ENCODE measurements at places on chromosomes 6 and 20.

DNA sequence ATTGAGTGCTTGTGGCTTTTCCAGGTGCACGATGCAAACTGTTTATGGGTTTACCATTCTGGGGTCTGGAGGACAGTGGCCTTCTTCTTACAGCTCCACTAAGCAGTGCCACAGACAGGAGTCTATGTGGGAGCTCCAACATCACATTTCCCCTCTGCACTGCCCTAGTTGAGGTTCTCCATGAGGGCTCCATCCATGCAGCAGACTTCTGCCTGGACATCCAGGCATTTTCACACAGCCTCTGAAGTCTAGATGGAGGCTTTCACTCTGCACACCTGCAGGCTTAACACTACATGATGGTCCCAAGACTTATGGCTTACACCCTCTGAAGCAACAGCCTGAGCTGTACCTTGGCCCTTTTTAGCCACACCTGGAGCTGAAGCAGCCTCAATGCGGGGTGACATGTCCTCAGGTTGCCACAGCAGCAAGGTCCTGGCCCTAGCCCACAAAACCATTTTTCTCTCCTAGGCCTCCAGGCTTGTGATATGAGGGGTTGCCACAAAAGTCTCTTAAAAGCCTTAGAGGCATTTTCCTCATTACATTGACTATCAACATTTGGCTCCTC lies 552.2 kb downstream of the TFAP2A start:
- DNase-seq = peak; percentile 5

DNA sequence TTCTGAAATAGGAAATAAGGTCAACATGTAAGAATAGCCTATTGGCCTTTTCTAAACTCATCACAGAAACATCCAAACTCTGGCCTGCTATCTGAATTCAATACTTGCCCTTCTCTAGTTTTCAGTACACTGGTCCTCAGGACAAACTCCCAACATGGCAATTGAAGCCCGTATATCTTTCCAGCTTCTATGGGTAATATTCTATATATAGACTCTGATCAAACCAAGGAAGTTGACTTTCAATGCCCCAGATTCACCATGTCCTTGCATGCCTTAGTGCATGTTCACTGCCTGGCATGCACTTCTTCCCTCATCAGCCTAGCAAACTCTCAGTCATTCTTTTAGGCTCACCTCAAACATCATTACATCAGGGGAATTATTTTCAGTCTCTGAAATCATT lies 73.2 kb downstream of the RSPO3 start:
- DNase-seq = no peak

DNA sequence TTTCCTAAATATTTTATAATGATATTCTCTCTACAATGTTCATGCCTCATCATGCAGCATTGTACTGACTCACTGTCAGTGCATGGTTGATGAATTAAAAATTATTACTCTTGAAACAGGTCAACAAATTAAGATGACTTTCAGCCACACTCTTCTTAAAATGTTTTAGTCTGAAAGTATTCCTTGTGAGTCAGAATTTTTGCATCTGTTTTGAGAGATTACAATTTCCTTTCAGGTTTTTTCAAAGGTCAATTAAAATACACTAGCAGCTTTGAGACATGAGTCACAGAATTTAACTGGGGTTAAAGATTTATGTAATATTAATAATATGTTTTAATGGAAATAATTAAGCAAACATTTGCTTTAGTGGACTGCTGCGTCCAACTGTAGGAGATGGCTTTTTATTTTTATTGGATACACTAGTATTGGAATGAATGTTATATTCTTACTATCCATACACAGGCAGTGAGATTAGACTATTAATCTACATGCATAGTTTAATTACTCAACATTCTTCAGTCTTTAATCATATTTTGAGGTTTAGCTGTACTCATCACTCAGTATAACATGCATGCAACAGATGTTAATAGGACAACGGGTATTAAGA lies 9.7 kb downstream of the COL12A1 start:
- DNase-seq = no peak

DNA sequence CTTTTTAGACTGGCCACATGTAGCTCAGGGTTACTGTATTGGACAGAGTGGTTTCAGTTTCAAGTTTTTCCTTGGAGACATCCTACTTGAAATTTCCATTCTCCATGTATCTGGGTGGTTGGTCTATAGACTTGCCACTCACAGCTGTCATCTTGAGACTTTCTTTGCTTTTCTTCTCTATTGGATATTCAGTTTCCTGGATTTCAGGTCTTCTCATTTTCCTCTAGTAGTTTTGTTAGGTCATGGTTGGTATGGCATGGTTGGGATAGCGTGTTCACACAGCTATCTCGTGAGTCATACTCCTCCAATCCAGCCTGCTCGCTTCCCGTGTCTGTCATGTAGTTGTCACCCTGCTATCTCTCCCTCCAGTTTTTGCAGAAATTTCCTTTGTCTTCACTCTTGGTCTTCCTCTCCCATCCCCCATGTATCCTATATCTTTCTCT lies 48.3 kb downstream of the PTPN1 start:
- DNase-seq = peak; percentile 96

DNA sequence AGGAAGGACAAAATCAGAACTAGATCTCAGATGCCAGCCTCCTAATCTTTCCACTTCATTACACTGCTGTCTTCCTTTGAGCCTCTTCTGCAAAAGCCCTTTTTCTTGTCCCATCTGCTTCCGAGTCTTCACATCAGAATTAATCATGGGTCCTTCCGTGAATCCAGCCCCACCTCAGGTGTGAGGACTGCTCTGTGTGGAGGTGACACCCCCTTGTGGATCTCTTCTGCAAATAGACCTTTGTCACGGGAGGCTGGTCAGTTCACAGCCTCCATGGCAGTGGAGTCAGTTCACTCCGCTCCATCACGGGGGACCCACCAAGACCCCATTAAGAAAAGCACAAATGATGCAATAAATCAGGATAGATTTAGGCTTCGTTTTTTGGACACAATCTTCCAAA lies 171.1 kb downstream of the ADAT2 start:
- no peak for DNase-seq

DNA sequence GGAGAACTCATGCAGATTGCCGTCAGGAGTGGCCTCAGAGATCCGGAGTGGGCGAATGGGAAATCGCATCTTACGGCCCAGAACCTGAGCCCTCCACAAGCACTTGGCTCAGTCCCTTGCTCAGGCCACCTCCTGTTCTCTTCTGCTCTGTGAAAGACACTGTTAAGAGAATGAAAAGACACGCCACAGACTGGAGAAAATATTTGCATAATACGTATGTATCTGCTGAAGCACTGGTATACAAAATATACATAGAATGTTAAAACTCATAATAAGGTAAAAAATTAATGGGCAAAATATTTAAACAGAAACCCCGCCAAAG lies 838 bp upstream of the POM121L2 start:
- no peak for DNase-seq

GRCh38 chr6:40348591-40348990 lies 238.6 kb downstream of the LRFN2 start:
- no peak for DNase-seq
